ENCODE measurements at places on chromosomes 12 and 14.

DNA sequence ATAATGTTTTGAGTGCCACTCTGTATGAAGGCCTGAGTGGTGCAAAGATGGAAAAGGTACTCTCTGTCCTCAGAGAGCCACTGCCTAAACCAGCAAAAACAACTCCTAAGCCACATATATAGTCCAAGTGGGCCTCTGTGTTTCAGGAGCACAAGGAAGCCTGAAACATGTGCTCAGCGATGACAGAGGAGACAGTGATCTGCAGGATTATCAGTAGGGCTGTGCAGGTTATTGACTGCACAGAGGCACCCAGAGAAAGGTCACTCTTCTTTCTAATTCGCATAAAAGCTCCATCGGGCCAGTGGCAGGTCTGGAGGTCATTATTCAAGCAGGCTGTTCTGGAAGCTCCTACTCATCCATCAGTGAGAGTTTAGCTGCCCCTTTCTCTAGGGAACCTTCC, 361.9 kb downstream of the BCL11B start:
- DNase-seq: no peak

- DNase-seq: no peak
Observed at GRCh38 chr12:5956987-5957386, 11.9 kb upstream of the ANO2 start.

GRCh38 chr14:35963209-35963608, 137.1 kb downstream of the BRMS1L start:
- no peak for DNase-seq

- DNase-seq: no peak
Observed at GRCh38 chr12:532908-533565, 73.3 kb downstream of the B4GALNT3 start.
